Lung (tissue), 17 donors: ENCODE measurements at places on chromosomes 1 and 21. TPM values are rescaled to one million over a fixed set of nuclear protein-coding genes. Genes with fewer than 3 reads are reported as not detected.

- H3K36me3 ChIP-seq, result no peaks in the 10 kb centered on the region
- H3K4me1 ChIP-seq, result no peaks in the 10 kb centered on the region
- no peaks in the 10 kb centered on the region for H3K27me3 ChIP-seq
- DNase-seq, result peak; percentile 63
- H3K4me3 ChIP-seq, result no peak overlapping the region
- no peak overlapping the region for H3K27ac ChIP-seq
Observed at GRCh38 chr1:64530969-64531692, 61.2 kb downstream of the CACHD1 start.

DNA sequence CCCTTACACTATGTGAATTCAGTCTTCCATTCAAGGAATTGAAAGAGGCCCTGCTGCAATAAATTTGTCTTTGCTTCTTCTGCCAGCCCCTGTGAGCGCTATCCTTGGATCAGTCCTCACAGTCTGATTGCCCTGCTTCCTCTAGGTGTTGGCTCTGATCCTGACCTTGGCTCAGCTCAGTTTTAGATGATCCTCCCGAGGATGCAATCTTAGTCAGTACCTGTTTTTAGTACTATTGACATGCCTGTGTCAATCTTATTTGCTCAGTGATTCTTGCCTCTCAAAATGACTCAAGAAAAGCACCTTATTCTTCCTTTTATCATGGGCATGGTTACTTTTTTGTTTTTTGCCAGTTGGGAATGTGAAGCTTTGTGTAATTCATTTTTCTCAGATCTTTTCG, 101.4 kb upstream of the KCNK1 start:
- no peak for DNase-seq
- H3K27ac ChIP-seq, result no peak overlapping the region
- no peak overlapping the region for H3K4me3 ChIP-seq
- H3K36me3 ChIP-seq, result no peaks in the 10 kb centered on the region

DNA sequence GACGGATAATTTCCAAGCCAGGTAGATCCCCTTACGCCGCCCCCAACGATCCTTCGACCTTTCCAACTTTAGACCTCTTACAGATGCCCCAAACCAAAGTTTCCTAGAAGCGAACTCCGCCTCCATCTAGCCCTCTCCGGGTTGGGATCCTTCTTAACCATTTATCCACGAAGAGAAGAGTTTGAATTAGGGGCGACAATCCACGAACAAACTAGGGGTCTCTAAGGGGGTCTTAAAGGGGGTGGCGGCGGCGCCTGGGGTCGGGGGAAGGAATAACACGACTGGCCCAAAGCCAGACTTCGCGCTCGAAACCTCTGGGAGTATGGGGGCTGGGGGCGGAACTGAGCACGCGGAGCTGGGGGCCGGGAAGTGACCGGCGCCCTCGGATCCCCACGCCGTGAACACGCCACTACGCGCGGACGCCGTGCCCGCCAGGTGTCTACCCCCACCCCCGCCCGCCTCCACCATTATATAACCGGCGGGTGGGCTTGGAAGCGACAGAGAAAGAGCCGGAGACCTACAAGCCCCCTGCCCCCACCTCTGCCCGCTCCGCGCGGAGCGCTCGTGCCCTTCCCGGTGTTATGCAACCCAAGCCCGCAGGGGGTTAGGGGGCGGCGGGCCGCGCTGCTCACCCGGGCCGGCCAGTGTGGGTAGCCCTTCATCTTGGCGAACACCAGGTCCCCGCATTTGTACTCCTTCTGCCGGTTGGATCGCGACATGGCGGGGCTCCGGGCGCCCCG, 594 bp downstream of the HDGF start:
- DNase-seq, result peak; percentile 59
- H3K27ac ChIP-seq, result peak overlapping the region; percentile 93
- H3K27me3 ChIP-seq, result no peaks in the 10 kb centered on the region
- peaks cover 25% of the 10 kb centered on the region for H3K4me1 ChIP-seq

DNA sequence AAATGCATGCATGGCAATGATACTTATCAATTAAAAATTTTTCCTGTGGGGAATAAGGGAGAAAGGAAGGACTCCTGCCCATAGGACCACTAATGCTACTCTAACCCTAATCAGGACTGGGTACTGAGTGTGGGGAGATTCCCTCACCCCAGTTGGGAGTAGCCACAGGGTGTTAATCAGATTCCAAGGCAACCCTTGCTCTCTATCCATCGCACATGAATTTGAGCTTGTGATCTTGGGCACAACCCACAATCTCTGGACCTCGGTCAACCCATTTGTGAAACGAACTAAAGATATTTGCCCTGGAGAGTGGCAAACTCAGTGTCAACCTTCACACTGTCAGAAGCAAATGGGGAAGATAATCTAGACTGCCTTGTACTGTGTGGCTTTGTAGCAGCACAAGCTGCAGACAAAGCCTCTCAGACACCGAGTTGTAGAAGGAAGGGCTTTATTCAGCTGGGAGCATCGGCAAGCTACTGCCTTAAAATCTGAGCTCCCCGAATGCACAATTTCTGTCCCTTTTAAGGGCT, 69.5 kb downstream of the SERINC2 start:
- H3K4me3 ChIP-seq, result no peak overlapping the region
- peaks cover 4% of the 10 kb centered on the region for H3K4me1 ChIP-seq
- H3K27me3 ChIP-seq, result no peaks in the 10 kb centered on the region
- no peaks in the 10 kb centered on the region for H3K36me3 ChIP-seq
- H3K27ac ChIP-seq, result peak overlapping the region; percentile 2

DNA sequence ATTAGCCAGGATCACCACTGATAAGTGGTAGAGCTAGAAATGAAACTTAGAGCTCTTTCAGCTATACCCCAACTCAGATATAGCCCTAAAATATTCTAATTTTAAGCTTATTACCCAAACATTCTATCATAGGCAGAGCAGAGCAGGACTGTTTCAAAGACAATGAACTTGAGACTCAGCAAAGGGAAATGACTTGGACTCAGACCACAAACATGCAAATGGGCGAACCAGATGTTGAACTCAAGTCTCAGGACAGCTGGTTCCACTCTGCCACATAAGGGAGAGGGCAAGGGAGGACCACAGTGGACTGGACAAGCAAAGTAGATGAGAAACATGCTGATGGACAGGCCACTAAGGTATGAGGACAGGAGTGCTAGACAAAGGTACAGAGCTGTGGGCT, 315.3 kb downstream of the OMA1 start:
- no peaks in the 10 kb centered on the region for H3K4me1 ChIP-seq
- no peaks in the 10 kb centered on the region for H3K27me3 ChIP-seq
- no peak overlapping the region for H3K4me3 ChIP-seq

- H3K27ac ChIP-seq, result no peak overlapping the region
- peak; percentile 24 for DNase-seq
- peaks cover 6% of the 10 kb centered on the region for H3K4me1 ChIP-seq
- no peaks in the 10 kb centered on the region for H3K27me3 ChIP-seq
Observed at GRCh38 chr1:114310695-114311271, 157.1 kb upstream of the SYT6 start.

DNA sequence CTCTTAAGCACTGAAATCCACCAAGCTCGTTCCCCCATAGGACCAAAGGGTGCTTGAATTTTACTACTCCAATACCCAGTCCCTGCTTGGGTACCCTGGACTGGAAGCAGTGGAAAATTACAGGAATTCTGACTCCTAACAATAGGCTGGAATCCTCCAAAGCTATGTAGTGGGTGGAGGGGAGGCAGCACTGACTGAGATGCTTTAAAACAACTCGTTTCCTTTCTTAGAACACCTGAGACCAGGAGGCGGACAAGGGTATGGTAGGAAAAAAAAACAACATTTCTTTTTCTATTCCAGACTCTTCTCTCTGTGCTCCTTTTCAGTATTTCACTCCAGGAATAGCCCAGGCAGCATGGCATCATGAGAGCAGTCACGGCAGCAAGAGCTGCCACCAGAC, 2.3 kb downstream of the PEF1 start:
- no peak overlapping the region for H3K4me3 ChIP-seq
- no peaks in the 10 kb centered on the region for H3K27me3 ChIP-seq
- no peak for DNase-seq
- no peak overlapping the region for H3K27ac ChIP-seq
- no peaks in the 10 kb centered on the region for H3K36me3 ChIP-seq
- peaks cover 26% of the 10 kb centered on the region for H3K4me1 ChIP-seq

DNA sequence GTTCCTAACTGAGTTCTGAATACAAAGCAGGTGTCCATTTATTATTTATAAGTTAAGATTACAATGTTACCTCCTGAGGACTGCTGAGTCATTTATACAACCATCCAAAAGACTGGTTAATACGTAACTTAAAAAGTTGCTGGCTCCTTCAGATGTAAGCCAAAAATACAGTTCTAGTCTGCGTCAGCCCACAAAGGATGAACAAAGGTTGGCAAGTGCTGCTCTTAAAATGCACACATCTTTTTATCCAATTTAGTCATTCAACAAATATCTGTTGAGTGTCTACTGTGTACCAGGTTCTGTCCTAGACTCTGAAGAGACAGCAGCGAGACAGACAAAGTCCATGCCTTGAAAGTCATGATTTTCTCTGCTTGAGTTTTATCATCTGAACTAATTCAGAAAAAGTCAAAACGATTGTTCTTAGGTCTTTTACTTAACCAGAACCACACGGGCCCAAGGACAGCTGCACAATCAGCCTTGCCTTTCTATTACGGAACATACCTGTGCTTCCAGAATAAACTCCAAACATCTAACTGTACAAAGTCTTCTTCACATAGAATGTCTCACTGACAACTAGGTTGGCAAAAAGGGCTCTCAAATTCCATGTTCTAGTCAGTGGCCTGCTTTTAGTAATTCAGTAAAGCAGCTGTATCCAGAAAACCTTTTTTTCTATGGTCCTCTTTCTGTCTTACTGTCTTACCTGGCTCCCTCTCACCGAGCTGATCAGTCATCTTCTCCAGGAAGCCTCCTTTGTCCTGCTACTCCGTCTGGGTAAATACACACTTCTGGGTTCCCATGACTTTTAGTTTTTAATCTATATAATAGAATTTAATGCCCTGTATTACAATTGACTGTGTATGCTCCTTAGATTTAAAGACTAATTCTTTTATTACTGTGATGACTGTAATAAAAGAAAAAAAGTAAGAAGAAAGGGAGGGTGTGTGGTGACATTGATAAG, 15.5 kb upstream of the CNN3 start:
- H3K4me3 ChIP-seq, result no peak overlapping the region
- no peaks in the 10 kb centered on the region for H3K27me3 ChIP-seq
- DNase-seq, result no peak
- H3K36me3 ChIP-seq, result no peaks in the 10 kb centered on the region

ITLN2 gene
- 13.8 TPM for total RNA-seq

ADAMTS4 gene
- total RNA-seq, result 2.3 TPM

LRRC39 gene
- total RNA-seq, result 0.98 TPM

CLCNKB gene
- total RNA-seq, result 1.9 TPM

FAM167B gene
- total RNA-seq, result 2.6 TPM

FCRL2 gene
- total RNA-seq, result 0.46 TPM

DENND2D gene
- total RNA-seq, result 39.3 TPM

PGD gene
- total RNA-seq, result 234 TPM
